ENCODE measurements at places on chromosomes 5 and 9.
A peak's percentile ranks its signal among the peaks of the same experiment; 100 is the strongest.

DNA sequence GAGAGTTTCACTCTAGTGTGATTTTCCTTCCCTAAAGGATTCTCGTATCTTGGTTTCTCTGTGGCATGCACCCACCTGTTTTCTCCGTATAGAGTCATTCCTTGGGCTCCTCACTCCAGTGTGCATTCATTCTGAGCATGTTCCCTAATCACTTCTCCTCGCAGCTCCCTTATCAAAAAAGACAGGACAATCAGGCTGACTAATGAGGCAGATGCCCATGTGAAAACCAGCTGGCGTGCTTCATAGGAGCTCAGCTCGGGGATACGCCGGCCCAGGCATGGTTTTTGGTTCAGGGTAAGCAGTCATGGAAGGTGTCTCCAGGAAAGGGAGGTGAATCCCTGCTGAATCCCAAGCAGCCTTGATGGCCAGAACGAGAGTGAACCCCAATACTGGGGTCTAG, 41.2 kb upstream of the INSYN2B start:
- no peak for DNase-seq

GRCh38 chr5:135874461-135874860, 21.2 kb downstream of the IL9 start:
- DNase-seq = no peak

DNA sequence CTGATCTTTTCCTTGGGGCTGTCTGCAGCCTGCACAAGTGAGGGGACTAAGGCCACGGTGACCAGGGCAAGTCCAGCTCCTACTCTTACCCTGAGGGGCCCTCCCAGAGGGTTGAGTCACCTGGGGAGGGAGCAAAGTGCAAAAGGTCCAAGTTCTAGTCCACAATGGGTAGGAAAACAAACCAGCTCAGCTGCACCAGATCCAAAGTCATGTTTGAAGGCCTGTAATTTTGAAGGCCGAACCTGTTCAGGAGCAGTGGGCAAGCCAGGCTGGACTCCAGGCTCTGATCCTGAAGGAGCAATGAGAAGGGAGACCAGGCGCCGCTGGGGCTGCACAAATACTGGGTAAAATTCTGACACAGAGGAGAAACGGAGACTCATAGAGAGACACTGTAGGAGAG, 15.8 kb upstream of the TCF7 start:
- DNase-seq = no peak

DNA sequence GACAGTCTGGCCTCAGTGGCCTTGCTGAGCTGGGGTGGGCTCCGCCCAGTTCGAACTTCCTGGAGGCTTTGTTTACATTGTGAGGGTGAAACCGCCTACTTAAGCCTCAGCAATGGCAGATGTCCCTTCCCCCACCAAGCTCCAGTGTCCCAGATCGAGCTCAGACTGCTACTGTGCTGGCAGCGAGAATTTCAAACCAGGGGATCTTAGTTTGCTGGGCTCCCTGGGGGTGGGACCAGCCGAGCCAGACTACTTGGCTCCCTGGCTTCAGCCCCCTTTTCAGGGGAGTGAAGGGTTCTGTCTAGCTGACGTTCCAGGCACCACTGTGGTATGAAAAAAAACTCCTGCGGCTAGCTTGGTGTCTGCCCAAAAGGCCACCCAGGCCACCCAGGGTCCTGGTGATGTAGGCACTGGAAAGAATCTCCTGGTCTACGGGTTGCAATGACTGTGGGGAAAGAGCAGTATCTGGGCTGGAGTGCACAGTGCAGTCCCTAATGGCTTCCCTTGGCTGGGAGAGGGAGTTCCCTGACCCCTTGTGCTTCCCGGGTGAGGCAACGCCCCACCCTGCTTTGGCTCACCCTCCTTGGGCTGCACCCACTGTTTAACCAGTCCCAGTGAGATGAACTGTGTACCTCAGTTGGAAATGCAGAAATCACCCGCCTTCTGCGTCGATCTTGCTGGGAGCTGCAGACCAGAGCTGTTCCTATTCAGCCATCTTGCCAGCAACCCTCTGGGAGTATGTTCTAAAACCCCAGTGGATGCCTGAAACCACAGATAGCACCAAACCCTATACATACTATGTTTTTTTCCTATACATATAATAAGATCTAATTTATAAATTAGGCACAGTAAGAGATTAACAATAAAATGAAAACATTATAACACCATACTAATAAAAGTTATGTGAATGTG, 95.5 kb downstream of the TMEM161B start:
- no peak for DNase-seq

GRCh38 chr5:72093824-72094223, 13.5 kb upstream of the MAP1B start:
- DNase-seq = no peak

DNA sequence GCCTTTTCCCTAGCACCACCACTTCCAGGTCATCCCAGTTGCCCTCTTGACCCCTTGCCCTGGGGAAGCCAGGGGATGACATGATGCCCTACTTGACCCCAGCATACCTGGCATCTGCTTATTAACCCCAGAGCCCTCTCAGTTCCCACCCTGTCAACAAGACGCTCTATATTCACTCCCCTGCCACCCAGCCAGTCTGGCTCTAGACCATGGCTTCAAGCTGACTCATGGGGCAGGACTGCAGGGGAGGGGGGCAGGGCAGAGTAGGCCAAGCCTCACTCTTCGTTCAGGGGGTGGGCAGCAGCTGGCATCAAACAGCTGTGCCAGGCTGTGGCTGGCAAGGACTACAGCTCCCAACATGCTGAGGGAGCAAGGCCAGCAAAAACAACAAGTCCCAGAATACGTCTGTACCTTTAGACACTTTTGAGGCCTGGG, 5.3 kb downstream of the ATOSB start:
- DNase-seq = no peak

GRCh38 chr5:111129938-111130337, 37.8 kb downstream of the WDR36 start:
- DNase-seq = no peak

DNA sequence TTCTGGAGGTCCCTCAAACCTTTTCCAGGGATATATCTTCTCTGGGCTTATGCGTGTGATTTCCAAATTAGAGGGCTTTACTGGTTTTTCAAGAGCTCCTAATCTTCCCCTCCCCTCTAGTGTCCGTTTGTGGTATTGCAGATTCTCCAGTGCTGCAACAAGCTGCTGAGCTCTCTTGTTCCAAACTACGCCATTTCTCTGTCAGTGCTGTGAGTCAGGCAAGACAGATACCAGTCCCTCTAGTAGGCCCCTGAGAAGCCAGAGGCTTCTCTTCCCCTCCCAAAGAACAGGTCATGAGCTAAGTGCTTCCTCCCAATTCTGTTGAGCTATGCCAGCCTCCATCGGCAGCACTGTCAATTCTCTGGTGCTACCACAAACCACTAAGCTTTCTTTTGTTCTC, 149.5 kb downstream of the FANCC start:
- peak; percentile 38 for DNase-seq

GRCh38 chr5:88964831-88965230, 81.8 kb upstream of the MEF2C start:
- no peak for DNase-seq

DNA sequence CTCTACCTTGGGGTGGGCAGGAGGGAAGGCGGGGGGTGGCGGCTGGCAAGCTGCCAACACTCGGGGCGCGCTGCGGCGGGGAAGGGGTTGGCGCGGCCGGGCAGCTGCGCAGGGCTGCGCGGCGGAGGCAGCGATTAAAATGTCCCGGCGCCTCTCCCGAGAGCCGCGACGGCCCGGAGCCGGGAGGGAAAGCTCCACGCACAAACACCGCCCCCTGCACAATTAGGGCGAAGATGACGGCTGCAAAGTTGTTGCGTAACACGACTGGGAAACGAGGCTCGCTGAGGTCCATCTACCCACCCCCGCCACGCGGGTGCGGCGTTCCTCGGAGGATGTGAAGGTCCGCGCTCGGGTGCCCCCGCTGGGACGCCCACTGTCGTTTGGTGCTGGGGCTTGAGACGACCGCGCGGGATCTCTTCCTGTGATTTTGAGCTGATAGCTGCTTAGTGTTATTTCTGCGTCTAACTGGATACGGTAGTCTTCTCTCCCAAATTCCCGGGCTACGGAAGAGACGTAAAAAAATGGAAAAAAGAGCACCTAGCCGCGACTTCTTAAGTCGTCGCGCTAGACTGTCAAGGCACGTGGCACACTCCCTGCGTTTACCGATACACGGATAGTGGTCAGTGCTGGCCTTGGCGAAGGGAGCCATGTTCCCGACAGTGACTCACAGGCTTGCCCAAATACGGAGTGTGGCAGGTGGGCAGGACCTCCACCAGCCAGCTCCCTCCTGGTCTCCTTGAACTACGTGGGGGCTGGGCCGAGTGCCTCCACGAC, 958 bp upstream of the NFIL3 start:
- peak; percentile 15 for DNase-seq

- DNase-seq = no peak
Observed at GRCh38 chr5:144857454-144857853, 686.8 kb downstream of the KCTD16 start.

GRCh38 chr9:95506428-95506677, 10.4 kb downstream of the PTCH1 start:
- DNase-seq = no peak

- no peak for DNase-seq
Observed at GRCh38 chr5:50744776-50745175, 78.3 kb downstream of the PARP8 start.

- no peak for DNase-seq
Observed at GRCh38 chr9:96491079-96491879, 41.3 kb downstream of the HABP4 start.

DNA sequence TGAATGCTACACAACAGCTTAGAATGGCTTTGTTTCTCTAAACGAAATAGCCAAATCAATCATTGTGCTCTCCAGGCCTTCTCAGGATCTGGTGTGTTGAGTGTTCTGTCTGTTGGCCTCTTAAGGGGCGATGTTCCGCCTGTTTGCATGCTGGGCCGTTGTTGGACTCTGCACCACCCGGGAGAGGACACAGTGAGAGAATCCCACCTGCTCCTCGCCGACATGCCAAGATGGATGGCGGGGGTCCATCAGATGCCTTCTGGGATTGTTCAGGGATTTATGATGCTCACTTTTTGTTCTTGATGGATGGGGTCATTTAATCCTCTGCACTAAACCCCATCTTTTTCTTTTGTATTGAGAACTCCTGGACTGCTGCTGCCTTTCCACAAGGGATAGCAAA, 159.9 kb downstream of the NTRK2 start:
- DNase-seq = no peak

GRCh38 chr5:84362061-84362720, 22.5 kb downstream of the EDIL3 start:
- no peak for DNase-seq

DNA sequence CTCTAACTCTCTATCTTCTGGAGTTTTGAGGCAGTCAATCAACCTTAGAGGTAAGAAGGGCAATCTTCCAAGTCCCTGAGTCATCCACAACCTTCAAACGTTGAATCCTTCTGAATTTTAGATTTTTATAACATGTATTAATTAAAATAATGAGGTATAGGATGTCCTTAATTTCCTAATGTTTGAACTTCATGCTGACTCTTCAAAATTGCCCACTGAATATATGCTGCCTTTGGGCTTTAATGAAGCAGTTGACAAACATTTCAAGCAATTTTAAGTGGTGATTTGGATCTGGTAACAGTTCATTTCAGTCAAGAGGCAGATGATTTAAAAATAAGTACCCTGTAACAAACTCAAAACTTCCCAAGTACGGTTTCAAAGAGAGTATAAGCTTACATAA, 26.0 kb downstream of the ERP44 start:
- no peak for DNase-seq

- DNase-seq = peak; percentile 42
Observed at GRCh38 chr5:138438724-138439476, at the start of gene REEP2. REEP2 (plus strand) TSS chr5:138439057; CDS start chr5:138439209, 152 bp downstream.

DNA sequence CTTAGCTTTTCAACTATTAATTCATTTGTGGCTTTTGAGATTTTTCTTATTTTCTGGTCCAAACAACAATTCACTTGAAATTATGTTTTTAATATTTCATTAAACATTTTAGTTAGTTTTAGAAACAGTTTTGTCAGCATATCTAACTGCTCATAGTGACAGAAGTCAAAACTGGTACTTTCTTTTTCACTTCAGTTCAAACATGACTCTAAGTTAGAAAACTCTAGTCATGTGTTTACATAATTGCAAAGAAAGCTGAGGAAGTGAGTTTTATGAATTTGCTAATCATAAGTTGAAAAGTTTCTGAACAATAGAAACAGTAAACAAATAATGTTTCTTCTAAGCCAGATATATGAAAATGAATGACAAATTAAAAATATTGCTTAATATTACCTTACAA, 1931.0 kb downstream of the EFNA5 start:
- no peak for DNase-seq

GRCh38 chr9:74497748-74498620, 849 bp downstream of the RORB start:
- no peak for DNase-seq

DNA sequence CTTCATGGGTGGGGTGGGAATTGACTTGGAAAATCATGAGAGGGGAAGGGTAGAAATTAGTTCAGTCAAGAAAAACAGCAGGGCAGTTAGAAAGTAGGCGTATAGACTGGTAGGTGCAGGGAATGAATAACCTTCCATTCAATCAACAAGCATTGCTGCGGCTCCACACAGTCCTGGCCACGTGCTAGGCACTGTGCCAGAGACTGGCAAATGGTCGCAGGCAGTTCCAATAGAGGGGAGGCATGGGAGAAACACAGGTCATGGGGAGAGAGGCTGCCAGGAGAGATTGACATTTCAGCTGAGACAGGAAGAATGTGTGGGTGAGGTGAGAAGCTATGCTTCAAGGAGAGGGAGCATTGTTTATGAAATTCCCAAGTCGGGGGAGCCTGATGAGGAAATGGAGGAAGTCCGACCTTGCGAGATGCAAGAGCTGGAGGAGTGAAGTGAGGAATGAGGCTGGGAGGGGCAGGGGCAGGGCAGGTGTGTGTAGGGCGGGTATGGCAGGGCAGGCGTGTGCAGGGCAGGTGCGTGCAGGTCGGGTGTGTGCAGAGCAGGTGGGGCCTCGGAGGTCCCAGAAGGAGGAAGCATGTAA, 54.4 kb upstream of the PPARGC1B start:
- no peak for DNase-seq

GRCh38 chr9:23041466-23041865, 594.8 kb downstream of the DMRTA1 start:
- DNase-seq = no peak

DNA sequence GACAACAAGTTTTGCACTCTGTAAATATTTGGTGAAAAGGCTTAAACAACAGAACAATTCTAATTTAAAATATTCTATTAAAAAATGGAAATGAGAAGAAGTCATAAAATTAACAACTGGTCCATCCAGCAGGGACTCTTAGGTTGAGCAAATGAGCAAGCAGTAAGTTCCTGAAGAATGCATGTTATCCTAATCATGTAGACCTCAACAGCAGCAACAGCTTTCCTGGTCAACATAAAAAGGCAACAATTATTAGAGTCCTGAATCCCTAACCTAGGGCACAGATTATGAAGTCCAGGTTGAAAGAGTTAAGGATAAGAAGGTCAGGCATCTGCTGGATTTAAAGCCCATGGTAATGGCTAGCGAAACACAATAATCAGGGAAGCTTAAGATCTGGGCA, 120.9 kb downstream of the SSBP2 start:
- DNase-seq = no peak

GRCh38 chr9:77291714-77292113, 114.4 kb downstream of the VPS13A start:
- DNase-seq = no peak

GRCh38 chr9:72440992-72441847, 76.2 kb upstream of the ZFAND5 start:
- DNase-seq = no peak
